ENCODE measurements at places on chromosomes 7 and 10. TPM values are rescaled to one million over a fixed set of nuclear protein-coding genes. Genes with fewer than 3 reads are reported as not detected.
A peak's percentile ranks its signal among the peaks of the same experiment; 100 is the strongest.

ADRA2A gene
- total RNA-seq, result 16.2 TPM

DNA sequence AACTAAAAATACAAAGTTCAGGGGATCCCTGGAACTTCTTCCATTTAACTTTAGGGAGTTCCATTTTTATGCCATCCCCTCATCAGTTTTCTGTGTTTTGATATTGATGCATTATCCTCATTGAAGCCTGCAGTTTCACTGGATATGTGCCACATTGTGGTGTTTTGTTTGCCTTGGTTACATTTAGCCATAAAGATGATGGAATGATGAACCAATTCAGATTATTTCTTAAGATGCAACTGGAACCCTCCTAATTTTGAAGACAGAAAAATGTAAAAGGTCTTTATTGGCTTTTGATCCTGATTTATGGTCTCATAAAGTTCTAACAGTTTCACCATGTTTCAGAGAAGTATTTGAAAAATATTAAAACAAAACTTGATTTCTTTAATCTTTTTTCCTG, 314.2 kb upstream of the KLF6 start:
- no peak for DNase-seq

CYP3A4 gene
- total RNA-seq, result 5.4 TPM

DNA sequence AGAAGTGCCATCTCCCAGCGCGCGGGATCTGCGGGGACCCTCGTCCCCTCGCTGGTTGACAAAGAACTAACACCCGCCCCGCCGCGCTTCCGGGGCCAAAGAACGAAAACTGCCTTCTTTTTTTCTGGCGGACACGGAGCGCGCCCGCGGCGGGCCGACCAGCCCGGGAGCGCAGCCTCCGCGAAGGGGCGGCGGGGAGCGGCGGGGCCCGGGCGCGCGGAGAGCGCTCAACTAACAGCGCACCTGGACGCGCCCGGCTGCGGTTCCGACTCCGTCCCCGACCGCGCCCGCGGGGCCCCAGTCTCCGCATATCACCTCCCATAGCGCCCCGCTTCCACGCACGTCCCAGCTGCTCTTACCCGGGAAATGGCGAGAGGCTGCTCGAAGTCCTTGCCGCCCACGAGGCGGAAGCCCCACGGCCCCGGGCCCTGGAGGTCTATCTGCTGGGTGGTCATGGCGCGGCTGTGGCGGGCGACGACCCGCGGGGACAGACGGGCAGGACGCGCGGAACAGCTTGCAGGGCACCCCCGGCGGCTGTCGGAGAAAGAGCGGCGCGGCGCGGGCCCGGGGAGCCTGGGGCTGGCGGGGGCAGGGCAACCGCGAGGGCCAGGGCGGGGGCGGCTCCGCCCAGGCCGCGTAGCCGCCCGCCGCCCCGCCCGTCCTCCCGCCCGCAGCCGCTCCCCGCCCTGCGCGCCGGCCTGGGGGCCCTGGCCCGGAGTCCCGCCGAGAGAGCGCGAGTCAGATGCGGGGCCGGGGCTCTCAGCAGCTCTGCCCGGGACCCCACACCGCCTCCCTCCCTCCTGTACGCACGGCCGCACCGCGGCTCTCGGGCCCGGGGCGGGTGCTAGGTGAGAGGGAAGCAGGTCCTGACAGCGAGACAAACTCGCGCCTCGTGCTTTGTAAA, at the start of gene PDLIM1:
Gene PDLIM1, minus strand, starts transcription at position 543 of the 904 bp plus-strand sequence. Its CDS starts 88 bp downstream, at position 455.
- peak; percentile 93 for DNase-seq

FAM25C gene
- total RNA-seq, result not detected

CLCN1 gene
- not detected for total RNA-seq

DNA sequence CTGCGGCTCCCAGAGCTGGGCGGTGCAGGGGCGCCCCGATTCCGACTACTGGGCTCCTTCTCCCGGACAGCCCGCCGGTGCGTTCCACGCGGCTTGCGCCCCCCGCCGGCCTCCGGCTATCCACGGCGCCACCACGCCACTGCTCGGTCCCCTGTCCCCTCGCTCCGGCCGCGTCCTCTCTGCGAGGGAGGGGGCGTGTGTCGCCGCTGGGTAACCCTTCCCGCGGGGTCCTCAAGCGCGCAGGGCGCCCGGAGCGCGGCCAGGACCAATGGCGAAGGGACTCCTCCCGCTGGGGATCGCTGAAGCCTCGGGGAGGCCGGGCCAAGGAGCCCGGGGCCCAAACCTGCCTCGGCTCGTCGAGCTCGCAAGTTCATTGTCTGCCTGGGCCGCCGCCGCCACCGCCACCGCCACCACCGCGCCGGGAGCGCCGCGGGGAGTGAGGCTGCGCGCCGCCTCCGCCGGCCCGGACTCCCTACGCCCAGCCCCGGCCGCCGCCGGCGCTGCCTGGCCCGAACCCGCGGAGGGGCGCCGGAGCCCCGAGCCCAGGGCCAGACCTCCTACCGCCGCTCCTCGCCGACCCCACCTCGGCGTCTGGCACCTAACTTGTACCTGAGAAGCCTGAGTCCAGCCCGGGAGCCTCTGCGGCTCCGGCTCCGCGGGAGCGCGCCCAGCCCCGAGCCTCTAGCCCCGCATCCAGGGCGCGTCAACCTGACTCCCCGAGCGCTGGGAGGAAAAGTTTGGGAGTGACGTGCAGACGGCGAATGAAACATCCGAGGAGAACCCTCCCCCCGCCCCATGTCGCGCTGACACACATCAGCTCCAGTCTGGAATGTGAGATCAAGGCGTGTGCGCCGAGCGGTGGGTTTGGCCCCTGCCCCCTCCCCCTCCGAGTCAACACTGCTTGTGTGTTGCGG, at the start of gene CHST15:
Gene CHST15, minus strand, starts transcription at position 739 of the 914 bp plus-strand sequence. CDS start 47,386 bp downstream, outside the sequence.
- peak; percentile 62 for DNase-seq

FOXK1 gene
- total RNA-seq, result 33.4 TPM

DNA sequence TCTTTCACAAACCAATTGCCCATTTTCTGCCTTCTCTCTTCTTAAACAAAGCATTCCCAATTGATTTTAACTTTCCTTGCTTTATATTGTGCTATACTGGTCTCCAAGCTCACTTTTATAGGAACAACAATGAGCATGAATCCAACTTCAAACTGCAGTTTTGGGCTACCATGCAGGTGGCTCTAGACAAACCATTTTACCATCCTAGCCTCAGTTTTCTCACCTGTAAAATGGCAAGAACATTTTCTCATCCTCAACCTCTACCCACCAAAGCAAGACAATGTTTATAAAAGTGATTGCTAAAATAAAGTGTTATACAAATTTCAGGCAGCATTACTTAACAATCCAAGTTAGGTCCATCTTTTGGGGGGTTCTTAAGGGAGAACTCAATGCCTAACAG, 66.8 kb upstream of the ASAH2 start:
- no peak for DNase-seq

GRCh38 chr7:25260862-25261494, 32.7 kb upstream of the NPVF start:
- no peak for DNase-seq

GRCh38 chr10:84581976-84582375, 253.6 kb downstream of the CCSER2 start:
- no peak for DNase-seq

DNA sequence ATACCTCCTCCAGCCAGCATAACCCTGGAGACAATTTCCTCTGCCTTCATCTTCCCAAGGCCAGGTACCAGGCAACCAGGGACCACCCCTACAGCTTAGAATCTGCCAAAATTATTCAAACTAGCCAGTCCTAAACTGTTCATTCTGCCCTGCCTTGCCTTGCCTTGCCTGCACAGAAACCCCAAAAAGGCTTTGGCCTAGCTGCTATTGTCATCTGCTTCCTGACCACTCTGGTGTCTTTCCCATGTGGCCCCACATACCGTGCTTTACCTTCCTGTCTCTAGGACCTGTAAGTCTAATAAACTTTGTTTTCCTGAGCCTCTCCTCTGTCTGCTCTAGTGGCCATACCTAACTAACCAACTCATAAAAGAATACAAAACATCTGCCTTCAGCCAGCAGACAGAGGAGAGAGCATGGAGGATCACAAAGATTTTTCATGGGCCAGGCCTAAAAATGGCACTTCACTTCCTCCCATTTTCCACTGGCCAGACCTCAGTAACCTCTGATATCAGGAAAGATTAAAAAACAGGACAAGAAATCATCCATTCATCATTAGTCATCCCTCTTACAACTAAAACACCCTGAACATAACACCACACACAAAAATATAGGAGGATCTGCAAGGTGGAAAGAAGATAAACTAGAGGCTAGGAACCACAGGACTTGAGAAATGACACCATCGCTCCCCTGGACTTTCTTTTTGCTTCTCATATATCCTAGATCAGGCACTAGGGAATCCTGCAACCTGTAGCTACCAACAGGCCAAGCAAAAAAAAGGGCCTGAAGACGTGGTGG, 51.5 kb downstream of the IMMP2L start:
- no peak for DNase-seq

IRF5 gene
- total RNA-seq, result 10.1 TPM

GRCh38 chr7:54544527-54545240, 2.5 kb downstream of the VSTM2A start:
- no peak for DNase-seq

CYREN gene
- total RNA-seq, result 41.2 TPM

GRCh38 chr10:22466763-22467334, 121.6 kb downstream of the SPAG6 start:
- no peak for DNase-seq

PTTG1IP2 gene
- total RNA-seq, result not detected

DNA sequence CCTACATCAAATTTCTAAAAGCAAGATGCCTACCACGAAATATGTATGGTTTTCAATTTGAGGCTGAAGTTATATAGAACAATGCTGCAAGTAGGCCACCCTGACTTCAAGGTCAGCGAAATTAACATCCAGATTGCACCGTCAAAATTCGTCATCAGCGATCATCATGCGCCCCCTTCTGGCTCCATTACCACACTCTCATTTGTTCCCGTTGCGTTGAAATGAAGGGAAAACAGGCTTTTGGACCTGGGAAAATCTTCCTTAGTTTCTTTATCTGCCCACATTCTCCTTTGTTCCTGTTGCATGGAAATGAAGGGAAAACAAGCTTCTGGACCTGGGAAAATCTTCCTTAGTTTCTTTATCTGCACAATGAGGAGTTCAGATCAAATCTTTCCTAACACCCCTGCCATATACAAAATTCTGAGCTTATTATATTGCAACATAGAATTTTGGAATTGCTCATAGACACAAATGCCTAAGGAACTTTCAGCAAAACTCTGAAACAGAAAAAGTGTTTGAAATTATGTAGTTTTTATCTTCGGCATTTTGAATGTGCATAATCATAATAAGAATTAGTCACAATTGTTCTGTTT, 98.2 kb upstream of the PRKCQ start:
- peak; percentile 57 for DNase-seq

KIAA1217 gene
- 49.5 TPM for total RNA-seq

- peak; percentile 13 for DNase-seq
Observed at GRCh38 chr7:98223351-98223897, 12.2 kb downstream of the BHLHA15 start.

TRPV6 gene
- 0.35 TPM for total RNA-seq

ACTL6B gene
- total RNA-seq, result not detected
